ENCODE measurements at places on chromosomes 4 and X.

DNA sequence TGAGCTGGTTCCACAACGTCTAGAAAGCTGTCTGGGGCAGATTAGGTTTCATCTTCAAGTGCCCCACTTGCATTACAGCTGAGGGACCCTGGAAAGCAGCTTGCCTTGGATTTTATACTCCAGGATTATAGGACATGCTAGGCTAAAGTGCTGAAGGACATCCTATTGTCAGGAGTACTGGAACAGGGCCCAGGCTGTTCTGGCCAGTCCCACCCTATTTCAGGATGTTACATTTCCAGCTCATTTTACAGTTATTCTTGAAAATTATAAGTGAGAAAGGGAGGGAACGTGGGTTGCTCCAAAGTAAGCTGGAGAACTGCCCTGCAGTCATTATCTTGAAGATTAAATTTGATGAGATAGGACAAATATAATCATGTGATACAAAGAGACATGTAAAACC, 71.0 kb upstream of the UGT8 start:
- no peak for DNase-seq

- no peak for DNase-seq
These were observed 57.9 kb downstream of the CFAP299 start for GRCh38 chr4:80393246-80393969.

GRCh38 chrX:112731793-112732192, 52.1 kb upstream of the LHFPL1 start:
- no peak for DNase-seq

DNA sequence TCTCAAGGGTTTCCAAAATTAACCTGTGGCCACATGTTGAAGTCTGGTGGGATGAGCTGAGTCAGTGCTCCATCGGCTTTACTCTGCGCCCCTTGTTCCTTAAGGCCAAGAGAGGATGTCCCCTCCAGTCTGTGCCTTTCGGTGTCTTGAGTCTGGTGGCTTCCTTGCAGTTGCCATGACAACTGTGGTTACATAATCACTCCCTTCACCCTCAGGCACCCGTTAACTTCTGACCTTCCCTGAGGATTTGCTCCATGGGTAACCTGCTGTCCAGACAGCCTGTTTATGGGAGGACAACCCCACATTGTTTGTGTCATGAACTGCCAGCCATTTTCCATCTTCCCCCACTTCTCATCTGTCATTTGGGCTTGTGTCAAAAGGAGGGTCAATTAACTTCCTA, 401.1 kb upstream of the LCORL start:
- DNase-seq = no peak

DNA sequence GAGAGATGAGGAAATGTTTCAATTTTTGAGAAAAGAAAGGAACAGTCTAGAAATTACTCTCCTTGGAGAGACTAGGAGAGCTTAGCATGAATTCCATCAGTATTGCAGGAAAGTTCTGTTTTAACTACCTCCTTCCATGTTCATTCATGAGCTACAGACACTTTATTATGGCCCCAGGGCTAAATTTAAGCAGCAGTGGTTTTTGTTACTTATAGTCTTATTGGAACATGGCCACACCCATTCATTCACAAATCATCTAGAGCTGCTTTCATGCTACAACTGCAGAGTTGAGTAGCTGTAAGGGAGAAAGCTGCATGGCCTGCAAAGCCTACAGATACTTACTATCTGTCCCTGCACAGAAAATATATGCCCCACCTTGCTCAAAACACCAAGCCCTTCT, 81.7 kb downstream of the SHISA3 start:
- no peak for DNase-seq

DNA sequence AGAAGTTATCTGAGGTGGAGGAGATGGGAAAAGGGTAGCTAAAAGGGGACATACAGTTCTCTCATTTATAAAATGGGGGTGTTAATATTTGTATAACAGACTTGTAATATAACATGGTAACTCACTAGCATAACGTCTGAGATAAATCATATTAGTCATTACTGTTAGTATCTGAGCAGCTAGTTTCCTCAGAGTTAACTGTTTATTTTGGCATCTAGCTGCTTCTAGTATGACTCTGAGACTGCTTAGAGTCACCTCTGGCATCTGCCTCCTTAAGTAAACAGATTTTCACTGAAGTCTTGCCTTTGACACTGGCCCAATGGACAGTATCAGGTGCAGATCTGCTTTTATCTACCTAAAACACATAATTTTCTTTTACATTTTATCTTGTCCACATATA, 58.1 kb downstream of the SLC30A9 start:
- DNase-seq = no peak

GRCh38 chrX:36534900-36535299, 473.3 kb upstream of the FAM47C start:
- DNase-seq = no peak

DNA sequence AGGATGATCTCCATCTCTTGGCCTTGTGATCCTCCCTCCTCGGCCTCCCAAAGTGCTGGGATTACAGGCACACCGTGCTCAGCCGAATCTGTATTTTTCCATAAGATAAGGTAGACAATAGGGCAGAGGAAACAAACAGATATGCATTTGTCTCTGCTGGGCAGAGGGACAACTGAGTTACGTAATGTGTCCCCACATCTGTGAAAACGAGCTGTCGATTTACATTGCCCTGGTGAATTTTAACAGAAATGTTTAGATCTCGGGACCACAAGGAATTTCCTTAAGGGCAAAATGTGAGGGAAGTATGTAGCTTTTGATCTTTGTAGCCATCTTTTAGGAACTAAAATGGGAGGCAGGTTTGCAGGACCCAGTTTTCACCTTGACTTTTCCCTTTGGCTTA, 189.7 kb downstream of the TRIML1 start:
- no peak for DNase-seq

DNA sequence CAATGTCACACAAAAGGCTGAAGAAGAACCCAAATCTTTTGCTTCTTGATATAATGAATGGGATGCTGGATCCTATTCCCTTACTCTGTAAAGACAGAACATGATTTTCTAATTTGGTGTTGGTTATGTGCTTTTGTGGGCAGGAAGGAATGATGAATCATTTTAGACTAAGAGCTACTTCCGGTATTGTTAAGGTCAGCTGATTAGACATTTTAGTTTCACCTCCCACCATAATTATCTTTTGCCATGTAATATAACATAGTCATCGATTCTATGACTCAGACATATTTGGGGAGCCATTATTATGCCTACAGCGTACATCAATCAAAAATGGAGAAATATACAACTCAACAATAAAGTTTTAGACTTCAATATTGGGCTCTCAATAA, 265.3 kb downstream of the ZNF674 start:
- DNase-seq = no peak

- no peak for DNase-seq
These were observed 1072.3 kb downstream of the RAPGEF2 start for GRCh38 chr4:160175064-160175643.

GRCh38 chr4:17398805-17399204, 113.1 kb downstream of the QDPR start:
- no peak for DNase-seq

DNA sequence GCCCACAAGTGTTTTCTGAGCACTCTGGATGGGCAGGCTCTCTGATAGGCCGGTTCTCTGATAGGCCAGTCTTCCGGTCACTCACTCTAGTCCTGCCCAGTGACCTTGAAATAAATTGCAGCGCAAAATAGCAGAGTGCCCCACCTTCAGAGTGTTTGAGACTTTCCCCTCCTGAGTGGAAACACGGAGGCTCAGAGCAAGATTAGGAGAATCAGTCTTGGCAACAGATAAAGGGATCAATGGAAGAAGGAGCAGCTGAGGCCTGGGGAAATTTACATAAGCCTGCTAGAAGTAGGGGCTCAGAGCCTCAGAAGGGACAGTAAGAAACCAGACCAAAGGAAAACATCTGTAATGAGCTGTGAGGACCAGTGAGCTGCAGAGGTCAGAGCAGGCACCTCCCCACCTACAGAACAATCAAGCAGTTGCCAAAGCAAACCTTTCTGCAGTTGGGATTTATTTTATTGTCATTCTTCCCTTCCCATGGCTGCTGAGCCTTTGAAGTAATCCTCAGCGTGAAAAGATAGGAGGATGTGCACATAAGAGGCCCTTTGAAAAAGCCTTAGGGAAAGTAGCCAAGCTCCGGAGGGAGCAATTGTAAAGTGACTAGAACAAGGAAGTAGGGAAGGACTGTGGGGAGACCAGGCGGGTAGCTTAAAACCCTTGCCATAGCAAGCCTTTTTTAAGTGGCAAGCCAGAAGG, 89.1 kb upstream of the TSPAN5 start:
- DNase-seq = no peak

All from stimulated activated CD8-positive, alpha-beta memory T cell treated with anti-CD3 and anti-CD28 coated beads, Interleukin-15, amount 100 ng/mL, for 4 hours (primary cell).